Common myeloid progenitor, CD34-positive (primary cell): ENCODE measurements at places on chromosomes 12 and 14.

- peaks cover 45% of the 10 kb centered on the region for H3K4me1 ChIP-seq
- no peaks in the 10 kb centered on the region for H3K27me3 ChIP-seq
- no peaks in the 10 kb centered on the region for H3K36me3 ChIP-seq
- H3K4me3 ChIP-seq = peak overlapping the region; percentile 57
- H3K27ac ChIP-seq = peak overlapping the region; percentile 73
- peak; percentile 95 for DNase-seq
Observed at GRCh38 chr14:95185033-95185766, 27.9 kb upstream of the DICER1 start.

DNA sequence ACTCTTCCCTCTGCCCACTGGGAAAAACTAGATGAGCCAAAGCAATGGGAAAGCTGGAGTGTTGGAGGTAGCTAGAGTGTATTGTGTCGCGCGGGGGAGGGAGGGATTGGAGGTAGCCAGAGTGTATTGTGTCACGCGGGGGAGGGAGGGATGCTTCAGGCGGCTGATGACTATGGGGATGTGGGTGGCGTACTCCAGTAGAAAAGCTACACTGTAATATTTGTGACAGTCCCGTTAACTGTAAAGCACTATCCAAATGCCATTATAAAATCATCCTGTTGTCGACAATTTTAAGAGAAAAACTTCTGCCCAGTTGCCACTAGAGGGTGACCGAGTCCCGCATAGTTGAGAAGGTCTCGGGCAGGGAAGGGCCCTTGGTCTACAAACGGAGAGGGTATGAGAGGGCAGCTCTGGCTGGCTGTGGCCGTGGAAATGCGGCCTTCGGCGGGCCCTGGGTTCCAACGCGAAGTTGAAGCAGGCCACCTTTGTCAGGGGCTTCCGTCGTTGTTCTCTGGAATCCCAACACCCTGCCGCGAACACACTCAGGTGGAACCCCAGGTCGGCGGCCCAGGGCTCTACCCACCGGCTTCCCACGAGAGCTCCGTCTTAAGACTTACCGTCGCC is 15.1 kb upstream of the PLEK2 start:
- peak; percentile 87 for DNase-seq
- no peak overlapping the region for H3K27ac ChIP-seq
- H3K27me3 ChIP-seq = peaks cover 15% of the 10 kb centered on the region
- H3K4me3 ChIP-seq = no peak overlapping the region
- H3K36me3 ChIP-seq = no peaks in the 10 kb centered on the region

- H3K4me1 ChIP-seq = peaks cover 14% of the 10 kb centered on the region
- no peaks in the 10 kb centered on the region for H3K27me3 ChIP-seq
- H3K36me3 ChIP-seq = no peaks in the 10 kb centered on the region
Observed at GRCh38 chr12:25364529-25365339, 114.0 kb upstream of the KRAS start.

DNA sequence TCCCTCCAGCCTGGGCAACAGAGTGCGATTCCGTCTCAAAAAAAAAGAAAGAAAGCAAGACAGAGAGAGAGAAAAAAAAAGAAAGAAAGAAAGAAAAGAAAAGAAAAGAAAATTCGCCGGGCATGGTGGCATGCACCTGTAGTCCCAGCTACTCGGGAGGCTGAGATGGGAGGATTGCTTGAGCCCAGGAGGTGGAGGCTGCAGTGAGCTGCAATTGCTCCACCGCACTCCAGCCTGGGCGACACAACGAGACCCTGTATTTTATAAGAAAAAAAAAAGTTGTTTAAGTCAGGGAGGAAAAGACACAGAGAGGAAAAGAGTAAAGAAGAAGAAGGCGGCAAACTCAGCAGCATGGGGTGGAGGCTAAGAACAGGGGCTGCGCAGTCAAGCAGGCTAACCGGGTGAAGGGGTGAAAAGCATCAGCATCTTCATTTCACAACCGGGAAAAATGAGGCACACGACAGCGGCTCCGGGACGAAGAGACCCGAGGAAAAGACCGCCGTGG is 557 bp upstream of the FICD start:
- peaks cover 17% of the 10 kb centered on the region for H3K36me3 ChIP-seq
- DNase-seq = no peak
- H3K27ac ChIP-seq = no peak overlapping the region
- H3K27me3 ChIP-seq = no peaks in the 10 kb centered on the region
- peak overlapping the region; percentile 73 for H3K4me3 ChIP-seq

- no peaks in the 10 kb centered on the region for H3K36me3 ChIP-seq
- DNase-seq = peak; percentile 9
- peak overlapping the region; percentile 95 for H3K4me3 ChIP-seq
Observed at GRCh38 chr14:58245562-58245961, 919 bp downstream of the PSMA3 start.

DNA sequence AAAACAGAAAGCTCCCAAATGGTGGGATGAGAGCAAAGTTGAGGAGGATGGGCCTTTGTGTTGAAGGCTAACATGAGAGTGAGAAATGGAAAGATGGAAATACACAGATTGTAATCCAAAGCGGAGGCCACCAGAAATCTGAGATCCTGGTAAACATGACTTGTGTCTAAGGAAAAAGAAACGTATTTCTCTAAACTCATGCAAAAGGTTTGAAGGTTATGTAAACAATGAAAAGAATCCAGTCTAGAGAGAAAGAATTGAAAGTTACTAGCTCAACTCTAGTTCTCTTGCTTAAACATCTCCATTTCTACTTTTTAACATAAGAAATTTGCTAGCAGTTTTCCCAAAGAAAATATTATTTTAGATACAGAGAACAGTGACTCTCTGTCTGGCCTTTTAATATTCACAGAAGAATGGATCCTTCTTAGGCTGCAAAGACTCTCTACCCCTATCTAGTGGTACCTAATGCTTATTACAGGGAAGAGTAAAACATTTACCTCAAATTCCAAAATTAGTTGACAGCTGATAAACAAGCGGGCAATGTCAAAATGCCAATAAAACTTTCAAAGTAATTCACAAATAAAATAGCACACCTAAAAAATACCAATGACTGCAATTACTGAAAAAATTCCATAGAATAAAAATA is 75.8 kb upstream of the SOX5 start:
- H3K4me1 ChIP-seq = no peaks in the 10 kb centered on the region
- H3K27me3 ChIP-seq = no peaks in the 10 kb centered on the region
- no peak overlapping the region for H3K4me3 ChIP-seq
- no peak overlapping the region for H3K27ac ChIP-seq

GRCh38 chr12:103475073-103475472 is 20.7 kb downstream of the C12orf42 start:
- no peaks in the 10 kb centered on the region for H3K4me1 ChIP-seq
- no peaks in the 10 kb centered on the region for H3K27me3 ChIP-seq
- no peak overlapping the region for H3K27ac ChIP-seq
- no peak for DNase-seq
- H3K36me3 ChIP-seq = no peaks in the 10 kb centered on the region
- no peak overlapping the region for H3K4me3 ChIP-seq

DNA sequence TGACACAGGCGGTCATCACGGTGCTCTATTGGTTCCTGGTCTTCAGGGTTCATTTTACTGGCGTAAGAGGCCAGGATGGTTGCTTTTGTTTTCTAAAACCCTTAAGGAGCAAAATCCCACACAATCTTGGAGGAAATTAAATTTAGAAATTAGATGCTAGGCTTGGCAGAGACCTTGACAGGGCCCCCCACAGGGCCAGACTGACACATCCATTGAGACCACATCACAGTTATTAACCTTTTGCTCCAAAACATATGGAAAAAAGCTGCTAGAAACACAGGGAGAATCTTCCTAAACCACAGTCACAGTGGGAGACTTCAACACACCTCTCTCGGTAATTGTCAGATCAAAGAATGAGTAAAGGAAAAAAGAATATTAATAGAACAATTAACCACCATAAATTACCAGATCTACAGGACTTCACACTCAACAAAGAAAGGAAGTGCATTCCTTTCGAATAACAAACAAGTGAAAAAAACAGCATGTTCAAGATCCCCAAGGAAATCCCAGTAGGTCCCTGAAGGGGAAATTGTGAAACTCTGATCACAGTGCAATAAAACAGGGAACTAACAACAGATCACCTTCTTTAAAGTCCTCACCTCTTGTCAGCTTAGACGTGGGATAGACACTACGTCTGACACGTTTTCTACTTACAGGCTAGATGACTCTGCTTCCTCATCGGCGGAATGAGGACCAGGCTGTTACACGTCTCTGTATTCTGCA is 40.2 kb upstream of the TMEM179 start:
- peaks cover 36% of the 10 kb centered on the region for H3K4me1 ChIP-seq
- no peak for DNase-seq
- H3K4me3 ChIP-seq = no peak overlapping the region
- H3K27me3 ChIP-seq = no peaks in the 10 kb centered on the region
- H3K36me3 ChIP-seq = no peaks in the 10 kb centered on the region
